Hepatocyte (in vitro differentiated cells): ENCODE measurements at places on chromosomes 13 and 19. TPM values are rescaled to one million over a fixed set of nuclear protein-coding genes. Genes with fewer than 3 reads are reported as not detected.

The CYP2F1 gene
- not detected in 2 replicates for total RNA-seq

- DNase-seq, result no peak
Observed at GRCh38 chr19:19083413-19084178, 19.8 kb downstream of the SLC25A42 start.

DNA sequence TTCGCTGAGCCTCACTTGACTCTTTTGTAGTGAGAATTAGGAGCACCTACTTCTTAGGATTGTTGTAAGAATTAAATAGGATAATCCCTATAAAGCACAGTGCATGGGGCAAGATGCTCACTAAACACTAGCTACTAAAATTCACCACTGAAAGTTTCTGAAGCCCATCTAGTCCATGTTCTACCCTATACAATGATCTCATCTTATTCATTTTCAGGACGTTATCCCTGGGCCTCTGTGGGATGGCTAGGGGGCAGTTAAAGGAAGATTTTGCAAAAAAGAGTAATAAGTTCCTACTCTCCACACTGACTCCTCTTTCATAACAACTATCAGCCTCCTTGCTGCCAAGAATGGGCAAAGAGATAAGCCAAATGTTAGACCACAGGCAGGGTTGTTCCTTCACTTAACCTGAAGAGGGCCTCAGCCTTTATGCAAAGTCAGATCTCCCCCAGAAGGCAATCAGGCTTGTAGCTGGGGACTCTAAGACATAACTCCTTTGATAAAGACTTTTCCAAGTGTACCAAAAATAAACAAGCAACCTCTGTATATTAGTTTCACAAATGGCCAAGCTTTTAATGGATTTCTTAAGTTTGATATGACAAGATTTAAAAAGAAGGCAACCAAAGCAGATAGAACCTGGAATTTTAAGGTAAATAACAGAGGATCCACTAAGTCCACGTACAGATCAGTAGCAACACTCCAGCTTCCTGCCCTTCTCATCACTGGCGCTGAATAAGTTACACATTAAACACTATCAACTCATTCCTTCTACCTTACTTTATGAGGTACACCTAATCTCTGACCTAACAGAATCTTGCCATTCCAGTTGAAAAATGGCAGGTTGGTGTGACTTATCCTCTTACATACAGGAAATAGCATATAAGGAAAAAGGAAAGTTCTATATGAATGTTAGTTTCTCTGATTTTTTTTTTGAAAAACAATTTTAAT lies 44.4 kb downstream of the ELF1 start:
- peak; percentile 58 for DNase-seq

- peak; percentile 19 for DNase-seq
Observed at GRCh38 chr13:51044023-51044665, 66.9 kb downstream of the C13orf42 start.

GRCh38 chr13:93966267-93966936 lies 513.1 kb downstream of the DCT start:
- DNase-seq, result no peak
